ENCODE measurements at places on chromosomes 16 and 17.

DNA sequence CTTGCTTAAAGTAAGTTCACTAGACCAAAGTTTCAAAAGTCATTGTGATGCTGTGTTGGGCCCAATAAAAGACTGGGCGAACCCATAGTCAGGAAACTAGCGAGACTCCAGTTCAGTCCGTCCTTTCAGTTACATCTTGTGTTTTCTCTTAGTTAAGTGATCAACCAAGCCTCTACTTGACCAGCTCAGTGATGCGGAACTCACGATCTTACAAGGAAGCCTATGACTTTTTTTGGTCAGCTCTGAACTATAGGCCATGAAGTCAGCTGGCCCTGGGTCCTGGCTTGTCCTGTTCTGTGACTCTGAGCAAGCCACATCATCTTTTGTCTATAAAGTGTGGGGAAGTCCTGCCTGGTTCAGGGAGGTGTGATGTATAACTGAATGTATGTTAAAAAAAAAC is 21.7 kb upstream of the WSCD1 start:
- no peak for DNase-seq

DNA sequence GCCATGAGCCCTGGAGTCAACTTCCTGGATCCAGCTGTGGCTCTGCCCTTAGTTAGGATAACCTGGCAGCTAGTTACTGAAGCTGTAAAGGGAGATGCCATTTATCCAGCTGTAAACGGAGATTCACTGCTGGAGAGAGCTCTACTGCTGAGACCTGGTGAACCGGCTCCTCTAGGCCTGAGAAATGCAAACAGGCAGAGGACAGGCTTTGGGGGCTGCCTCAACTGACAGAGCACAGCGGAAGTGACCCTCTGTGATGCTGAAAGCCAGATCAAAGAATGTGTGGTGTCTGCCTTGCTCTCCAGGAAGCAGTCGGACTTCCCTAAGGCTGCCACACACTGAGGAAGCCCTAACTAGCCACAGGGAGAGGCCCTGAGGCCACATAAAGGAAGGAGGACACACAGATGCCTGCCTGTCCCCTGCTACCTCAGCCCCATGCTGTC is 21.9 kb upstream of the GPRC5C start:
- DNase-seq, result no peak

DNA sequence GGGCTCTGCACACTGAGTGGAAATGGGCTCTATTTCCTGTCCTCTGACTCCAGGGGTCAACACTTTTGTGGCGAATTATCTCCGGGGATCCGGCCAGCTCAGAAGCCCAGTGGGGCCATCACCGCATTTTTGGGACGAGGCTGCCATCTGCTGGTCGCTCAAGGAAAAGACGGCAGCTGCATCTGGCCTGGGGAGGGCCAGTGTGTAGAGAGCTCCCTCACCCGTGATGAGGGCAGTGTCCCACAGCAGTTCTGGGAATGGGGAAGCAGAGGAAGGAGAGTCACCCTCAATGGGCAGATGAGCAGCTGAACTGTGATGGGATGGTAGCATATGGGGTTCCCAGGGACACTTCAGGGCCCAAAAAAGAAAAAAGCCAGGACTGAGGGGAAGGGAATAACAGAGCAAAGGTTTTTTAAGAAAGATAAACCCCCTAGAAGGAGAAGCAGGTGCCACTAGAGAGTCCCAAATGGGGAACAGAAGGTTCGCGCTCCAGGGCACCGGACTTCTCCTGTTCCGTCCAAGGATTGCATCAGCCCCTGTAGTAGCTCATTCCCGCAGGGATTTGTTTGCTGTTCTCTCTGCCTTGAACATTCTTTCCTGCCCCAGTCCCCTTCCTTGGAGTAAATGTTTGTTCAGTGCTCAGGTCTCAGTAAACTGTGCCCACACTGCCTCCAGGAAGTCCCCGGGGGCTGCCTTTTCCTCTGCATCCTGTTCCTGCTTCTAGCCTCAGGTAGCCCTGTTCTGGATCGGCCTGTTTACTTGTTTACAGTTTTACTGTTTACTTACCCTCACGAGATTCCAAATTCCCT is 9.3 kb upstream of the ABCC12 start:
- DNase-seq, result no peak

DNA sequence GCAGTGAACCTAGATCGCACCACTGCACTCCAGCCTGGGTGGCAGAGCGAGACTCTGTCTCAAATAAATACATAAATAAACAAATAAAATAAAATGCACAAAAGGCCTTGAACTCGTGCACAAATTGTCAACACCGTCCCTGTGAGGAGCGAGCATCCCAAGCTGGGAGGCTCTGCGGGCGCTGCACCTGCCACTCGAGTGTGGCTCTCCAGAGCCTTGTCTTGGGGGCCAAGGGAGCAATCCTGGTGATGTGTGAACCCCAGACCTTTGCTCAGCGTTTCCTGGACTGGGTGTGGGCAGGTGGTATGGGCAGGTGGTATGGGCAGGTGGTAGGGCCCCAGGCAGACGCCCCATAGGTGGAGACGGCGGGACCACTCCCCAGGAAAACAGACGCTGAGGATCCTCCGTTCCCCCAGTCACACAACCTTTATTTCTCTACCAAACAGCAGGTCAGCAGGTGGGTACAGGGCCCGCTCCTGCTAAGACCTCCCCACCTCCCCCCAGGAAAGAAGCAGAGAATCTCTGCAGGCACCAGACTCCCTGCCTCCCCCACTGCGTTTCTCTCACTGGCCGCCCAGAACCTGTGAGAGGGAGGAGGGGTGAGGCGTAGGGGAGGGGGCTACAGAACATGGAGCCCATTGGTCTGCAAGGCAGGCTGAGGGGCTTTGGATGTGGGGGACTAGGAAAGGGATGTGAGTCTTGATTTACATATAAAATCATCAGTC is 7.4 kb upstream of the P2RX1 start:
- no peak for DNase-seq

GRCh38 chr17:82468692-82469091 is 10.2 kb downstream of the NARF start:
- no peak for DNase-seq

DNA sequence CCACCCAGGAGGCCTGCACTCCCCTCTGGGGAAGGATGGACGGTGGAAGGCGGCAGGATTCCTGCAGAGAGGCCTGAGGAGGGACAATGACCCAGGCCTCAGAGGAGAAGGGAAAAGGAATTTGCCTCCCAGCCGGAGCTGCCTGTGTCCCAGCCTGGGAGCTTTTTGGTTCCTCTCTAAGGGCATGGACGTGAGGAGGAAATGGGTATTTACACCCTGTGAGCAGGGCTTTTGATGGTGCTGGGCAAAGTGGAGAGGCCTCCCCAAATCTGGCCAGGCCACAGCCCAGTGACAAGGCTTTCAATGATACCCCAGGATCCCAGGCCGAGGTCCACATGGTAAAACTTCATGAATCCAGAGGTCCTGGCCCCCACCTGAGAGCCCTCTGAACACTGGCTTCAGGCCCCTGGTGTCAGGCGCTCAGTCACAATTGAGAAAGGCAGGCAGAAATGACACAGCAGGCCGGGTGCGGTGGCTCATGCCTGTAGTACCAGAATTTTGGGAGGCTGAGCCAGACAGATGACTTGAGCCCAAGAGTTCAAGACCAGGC is 56.0 kb upstream of the DOC2B start:
- no peak for DNase-seq

- DNase-seq, result no peak
Measured at GRCh38 chr17:1769822-1770477, 8.1 kb downstream of the SERPINF1 start.

- no peak for DNase-seq
Measured at GRCh38 chr17:81527591-81528383, at the start of gene FSCN2. Gene FSCN2, plus strand, starts transcription at chr17:81528377. Its CDS starts 155 bp downstream, at chr17:81528532.

DNA sequence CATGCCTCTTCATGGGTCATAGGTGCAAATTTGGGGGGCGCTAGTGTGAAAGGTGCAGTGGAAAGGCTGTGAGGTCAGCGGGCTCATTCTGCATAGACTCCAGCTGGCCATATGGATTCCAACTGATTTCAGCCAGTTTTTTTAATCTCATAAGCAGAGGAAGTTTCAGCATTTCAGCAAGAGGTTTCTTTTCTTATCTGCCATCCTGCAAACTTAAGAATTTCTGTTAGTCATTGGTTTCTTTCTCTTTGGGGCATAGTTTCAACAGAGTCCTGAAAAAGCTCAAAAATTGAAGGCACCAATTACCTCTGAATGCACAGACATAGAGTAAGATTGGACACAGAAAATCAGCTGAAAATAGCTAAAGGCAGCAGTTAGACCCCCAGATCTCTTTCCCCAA is 16.2 kb upstream of the ALOX15 start:
- no peak for DNase-seq

DNA sequence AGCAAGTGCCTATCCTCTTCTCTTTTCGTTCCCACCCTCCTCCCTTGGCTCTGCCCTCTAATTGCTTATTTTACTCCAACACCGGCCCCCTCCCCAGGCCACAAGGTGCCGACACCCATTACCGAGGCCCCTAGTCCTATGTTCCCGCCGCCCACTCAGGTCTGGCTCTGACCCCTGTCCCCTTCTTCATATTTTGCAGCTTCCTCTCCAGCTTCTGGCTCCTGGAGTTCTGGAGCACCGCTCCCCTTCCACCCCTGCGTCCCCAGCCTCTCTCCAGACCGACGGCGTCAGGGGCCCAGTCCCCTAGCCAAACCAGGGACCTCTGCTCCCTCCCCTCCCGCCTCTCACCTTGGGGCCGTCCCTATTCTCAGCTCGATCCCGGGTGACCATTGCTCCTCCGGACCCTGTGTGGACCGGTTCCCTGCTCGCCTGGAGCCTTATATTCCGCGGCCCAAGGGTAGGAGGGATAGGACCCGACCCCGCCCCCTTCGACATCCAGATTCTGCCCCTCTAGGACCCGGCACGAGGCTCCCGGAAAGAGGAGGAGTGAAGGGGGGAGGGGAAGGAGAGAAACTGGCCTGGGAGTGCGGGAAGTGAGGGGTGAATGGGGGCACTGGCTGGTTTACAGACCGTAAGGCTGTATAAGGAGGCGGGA is at the start of gene HES7:
TSS of gene HES7 (minus strand) at position 412 of the 655 bp plus-strand sequence. CDS start at position 390, 22 bp downstream.
- no peak for DNase-seq

DNA sequence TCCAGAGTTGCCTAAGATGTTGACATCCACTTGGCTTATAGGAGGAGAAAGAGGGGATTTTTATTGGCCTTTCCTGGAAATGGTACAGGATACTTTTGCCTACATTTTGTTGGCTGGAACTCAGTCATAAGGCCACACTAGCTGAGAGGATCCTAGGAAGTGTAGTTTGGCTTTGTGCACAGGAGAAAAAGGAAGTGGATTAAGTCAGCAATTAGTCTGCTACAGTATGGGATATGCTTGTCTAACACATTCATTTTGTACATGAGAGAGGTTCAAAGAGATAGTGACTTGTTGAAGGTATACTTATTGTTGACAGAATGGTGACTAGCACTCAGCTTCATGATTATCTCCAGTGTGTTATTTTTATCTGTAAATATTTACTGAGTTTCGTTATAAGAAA is 10.3 kb downstream of the UTP18 start:
- DNase-seq, result no peak

- DNase-seq, result no peak
Measured at GRCh38 chr16:66842765-66843164, 1.4 kb upstream of the CA7 start.

DNA sequence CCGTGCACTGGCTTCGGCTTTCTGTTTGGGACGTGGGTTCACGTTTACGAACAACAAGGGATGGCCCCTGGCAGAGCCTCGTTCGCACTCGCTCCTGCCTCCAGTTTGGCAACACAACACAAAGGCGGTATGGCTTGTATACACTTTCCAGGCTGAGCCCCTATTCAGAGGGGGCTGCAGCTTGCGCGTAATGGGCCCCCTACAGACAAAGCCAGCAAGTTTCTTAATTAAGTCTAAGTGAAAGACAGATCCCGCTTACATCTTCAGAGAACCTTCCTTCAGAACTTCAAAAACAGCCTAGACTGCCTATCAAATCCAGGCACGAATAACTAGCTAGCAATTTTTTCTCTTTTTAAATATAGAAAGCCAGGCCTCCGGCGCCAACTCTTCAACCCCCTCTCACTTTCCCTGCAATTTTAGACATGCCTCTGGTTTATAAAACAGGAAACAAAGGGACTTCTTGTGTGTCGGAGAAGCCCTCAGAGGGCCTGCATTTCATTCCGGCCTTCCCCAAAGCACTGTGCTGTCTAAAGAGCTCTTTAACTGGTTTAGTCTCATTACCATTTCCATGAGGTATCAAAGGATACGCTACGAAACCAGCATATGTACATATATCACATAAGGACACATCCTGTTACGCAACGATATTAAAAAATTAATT is 244.9 kb downstream of the STX8 start:
- DNase-seq, result no peak

- no peak for DNase-seq
Measured at GRCh38 chr16:886084-886543, 84.7 kb downstream of the LMF1 start.

Data from cortex of kidney (tissue), 1 donor.